Mammary epithelial cell (primary cell): ENCODE measurements at places on chromosomes 16 and 17.

DNA sequence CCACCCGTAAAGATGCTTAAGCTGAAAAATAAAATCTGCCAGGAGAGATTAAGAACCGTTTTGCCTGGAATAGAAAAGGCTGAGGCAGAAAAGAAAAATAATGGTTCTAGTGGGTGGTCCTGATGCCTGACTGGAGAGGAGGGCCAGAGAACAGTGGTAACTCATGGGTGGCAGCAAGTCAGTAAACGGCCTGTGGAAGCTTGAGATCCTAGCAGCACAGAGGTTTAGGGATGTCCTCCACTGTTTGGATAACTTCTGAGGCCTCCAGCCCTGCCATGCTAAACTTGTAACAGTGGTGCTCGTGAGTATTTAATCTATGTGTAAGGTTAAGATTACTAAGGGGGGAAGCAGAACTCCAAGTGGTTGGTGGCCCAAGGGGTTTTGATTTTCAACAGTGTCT lies 21.2 kb upstream of the PHAF1 start:
- DNase-seq = no peak

GRCh38 chr16:72312828-72313227 lies 140.9 kb upstream of the PMFBP1 start:
- DNase-seq = no peak

- DNase-seq = no peak
Measured at GRCh38 chr17:61416211-61416539, 16.5 kb downstream of the TBX2 start.

- DNase-seq = no peak
Measured at GRCh38 chr16:87540072-87540896, 47.5 kb upstream of the ZCCHC14 start.
